Hematopoietic multipotent progenitor cell treated with erythropoietin and hydrocortisone succinate and interleukin-3 and kit ligand, for 15 days (in vitro differentiated cells): ENCODE measurements at places on chromosomes 5 and 9.

- DNase-seq: no peak
These were observed 8.7 kb downstream of the PCAT7 start for GRCh38 chr9:94563548-94563947.

- DNase-seq: no peak
These were observed 293.0 kb downstream of the SEC61B start for GRCh38 chr9:99515093-99515492.

DNA sequence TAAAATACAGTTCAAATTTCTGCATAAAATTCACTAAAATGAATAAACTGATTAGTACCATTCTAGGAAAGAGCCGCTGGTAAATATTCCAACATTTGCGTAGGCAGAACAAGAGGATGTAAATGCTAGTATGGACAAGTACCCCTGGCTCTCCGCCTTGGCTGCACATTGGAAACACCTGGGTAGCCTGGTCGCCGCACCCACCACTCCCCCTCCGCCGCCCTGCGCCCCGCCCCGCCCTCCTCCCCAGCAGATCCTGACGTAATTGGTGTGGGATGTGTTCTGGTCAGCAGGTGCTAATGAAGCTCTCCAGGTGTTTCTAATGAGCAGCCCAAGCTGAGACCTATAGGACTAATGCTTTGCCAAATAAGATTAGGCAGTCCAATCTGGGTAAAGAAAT lies 225.7 kb downstream of the FRMD3 start:
- DNase-seq: no peak

DNA sequence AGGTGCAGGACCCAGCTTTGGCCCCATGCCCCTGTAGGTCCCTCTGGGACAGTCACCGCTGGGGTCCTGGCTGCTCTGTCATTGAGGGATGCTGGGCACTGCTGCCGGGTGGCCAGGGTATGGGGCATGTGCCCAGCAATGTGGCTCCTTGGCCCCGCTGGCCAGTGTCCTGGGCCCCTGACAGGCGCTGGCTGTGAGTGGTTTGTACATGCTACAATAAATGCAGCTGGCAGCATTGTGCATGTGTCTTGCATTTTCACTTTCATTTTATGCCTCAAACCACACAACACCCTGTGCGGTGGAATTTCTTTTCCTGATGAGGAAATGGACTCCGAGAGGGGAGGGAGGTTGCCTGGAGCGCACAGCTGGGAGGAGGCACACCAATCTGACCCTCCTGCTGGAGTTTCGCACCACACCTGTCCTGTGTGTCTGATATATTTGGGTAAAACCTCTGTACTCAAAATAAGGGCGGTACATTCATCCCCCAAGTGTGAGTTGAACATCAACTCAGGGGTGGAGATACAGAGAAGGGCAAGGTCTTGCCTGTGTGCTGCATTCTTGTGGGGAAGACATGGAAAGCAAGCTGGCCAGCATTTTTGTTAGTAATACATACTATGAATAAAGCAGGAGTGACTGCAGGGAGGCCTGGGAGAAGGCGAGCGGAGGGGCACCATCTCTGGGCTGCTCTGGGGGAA lies 11.7 kb downstream of the TSPAN17 start:
- DNase-seq: no peak
